ENCODE measurements at places on chromosomes 2 and 18.

GRCh38 chr2:172207911-172208310 is 105.2 kb upstream of the DLX2 start:
- DNase-seq = no peak

GRCh38 chr2:43341959-43342757 is 115.8 kb upstream of the ZFP36L2 start:
- no peak for DNase-seq

- no peak for DNase-seq
Observed at GRCh38 chr2:169225906-169226305, 136.4 kb downstream of the LRP2 start.

GRCh38 chr2:191554240-191554639 is 123.7 kb upstream of the NABP1 start:
- no peak for DNase-seq

DNA sequence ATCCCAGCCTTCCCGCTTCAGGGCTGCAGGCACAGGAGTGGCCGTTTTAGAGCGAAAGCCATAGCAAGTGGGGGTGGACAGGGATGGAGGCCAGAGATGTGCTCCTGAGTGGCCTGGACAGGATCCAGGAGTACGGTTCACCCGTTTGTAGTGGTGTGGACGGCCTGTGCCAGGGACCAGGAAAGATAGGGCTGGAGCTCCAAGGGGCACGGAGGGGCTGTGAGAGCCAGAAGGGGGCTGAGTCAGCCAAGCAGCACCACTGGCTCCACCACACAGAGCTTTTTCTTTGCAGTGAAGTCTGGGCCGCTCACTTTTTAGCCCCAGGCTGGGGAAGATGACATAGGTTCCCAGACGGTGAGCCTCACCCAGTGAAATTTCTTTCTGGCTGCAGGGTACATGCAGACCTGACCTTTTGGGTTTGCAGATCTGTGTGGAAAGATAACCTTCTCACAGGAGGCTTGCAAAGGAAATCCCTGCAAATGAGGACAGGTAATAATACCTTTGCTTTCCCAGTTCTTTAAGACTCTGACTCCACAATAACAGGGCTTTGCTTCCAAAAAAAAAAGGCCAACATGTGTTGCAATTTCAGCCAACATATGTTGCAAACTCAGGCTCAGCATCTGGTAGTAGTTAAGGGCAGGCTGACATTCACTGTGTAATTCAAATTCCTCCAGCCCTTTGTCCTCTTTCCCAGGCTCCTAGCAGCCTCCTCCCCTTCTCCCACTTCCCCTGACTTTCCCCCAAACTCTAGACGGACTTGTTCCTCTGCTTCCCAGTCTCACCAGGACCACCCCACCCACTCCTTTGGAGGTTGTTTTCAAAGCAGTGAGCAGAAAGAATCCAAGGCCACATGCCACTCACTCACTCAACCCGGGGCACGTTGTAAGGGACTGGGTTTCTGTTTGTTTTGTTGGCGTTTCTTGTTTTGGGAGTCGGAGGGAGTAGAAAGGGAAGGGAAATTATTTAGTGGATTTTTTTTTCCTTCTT is 20.3 kb upstream of the LAPTM4A start:
- peak; percentile 98 for DNase-seq

- DNase-seq = no peak
Observed at GRCh38 chr2:25304321-25304720, 37.4 kb downstream of the DNMT3A start.

DNA sequence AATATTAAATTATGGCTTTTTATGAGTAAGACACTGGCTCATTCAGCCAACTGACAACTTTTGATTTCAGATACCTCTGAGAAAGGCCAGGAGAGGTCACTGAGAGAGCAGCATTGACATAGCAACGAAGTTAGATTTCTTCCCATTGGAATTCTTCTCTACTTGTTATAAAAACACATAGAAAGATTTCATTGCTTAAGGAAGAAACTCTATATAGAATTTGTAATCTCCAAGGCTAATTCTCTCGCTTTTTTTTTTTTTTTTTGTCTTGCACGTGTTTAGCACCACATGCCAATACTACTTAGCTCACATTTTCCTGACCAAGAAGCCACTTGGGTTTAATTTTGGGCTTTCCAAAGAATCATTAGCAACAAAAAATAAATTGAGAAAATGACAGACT is 233.7 kb downstream of the CALCRL start:
- DNase-seq = no peak

- no peak for DNase-seq
Observed at GRCh38 chr2:128608921-128609880, 290.5 kb upstream of the HS6ST1 start.

GRCh38 chr2:128520340-128520739 is 201.7 kb upstream of the HS6ST1 start:
- no peak for DNase-seq
